ENCODE measurements at places on chromosomes 6 and 20.
A peak's percentile ranks its signal among the peaks of the same experiment; 100 is the strongest.

DNA sequence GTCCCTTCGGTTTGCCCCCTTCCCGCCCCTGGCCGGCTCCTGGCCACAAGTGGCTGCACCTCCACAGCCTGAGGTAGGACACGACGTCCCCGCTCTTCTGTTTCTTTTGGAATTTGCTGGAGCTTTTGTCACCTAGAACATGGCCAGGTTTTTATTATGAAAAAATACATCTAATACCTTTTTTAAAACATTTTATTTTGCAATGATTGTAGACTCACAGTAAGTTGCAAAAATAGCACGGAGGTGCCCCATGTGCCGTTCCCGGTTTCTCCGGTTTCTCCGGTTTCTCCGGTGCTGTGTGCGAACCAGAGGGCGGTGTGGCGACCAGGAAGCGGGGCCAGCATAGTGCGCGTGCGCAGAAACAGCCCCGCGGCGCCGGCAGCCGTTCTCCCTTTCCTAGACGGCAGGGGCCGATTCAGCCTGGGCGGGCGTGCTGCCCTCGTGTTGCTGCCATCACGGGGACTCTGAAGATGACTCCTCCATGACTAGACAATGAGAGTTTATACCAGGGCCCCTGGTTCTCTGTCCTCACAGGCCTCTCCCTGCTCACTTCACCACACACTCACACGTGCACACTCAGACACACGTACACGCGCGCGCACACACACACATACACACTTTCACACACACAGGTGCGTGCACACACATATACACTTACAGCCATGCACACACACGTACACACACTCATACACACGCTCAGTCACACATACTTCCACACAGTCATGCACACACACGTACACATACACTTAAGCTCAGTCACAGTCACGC, 102.1 kb downstream of the TMEM242 start:
- DNase-seq, result peak; percentile 75

DNA sequence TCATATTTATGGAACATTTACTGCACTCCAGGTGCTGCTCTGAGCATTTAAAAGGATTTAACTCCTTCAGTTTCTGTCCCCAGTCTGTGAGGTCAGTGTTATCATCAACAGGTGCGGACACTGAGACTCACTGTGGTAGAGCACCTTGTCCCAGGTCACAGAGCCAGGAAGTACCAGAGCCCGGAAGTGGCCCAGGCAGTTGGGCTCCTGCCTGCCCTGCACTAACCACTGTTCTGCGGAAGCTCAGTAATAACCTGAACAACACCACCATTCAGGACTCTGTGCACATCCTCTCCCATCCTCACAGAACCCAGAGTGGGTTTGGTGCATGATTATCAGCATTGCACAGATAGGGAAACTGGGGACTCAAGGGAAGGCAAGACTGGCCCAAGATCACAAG, 16.8 kb upstream of the SIRPG start:
- no peak for DNase-seq

DNA sequence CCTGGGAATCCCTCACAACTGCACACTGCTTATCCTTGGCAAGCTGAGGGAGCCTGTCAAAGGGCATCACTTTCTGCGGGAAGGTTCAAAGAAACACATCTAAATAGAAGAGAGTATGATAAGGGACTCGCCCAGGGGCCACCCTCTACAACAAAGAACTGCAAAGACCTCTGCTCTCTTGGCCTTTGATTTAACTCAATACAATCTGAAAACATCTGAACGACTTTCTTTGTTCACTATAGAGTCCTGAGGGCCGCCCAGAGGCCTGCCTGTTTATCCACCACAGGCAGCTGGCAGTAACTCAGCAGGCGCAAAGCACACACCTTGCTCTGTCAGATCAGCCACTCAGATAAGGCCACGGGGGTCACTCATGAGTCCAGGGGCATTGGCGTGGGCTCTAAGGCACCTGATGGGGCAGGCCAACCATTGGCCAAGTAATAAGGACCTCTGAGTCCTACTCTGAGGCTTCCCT, 139.3 kb downstream of the UNC5CL start:
- DNase-seq, result no peak

DNA sequence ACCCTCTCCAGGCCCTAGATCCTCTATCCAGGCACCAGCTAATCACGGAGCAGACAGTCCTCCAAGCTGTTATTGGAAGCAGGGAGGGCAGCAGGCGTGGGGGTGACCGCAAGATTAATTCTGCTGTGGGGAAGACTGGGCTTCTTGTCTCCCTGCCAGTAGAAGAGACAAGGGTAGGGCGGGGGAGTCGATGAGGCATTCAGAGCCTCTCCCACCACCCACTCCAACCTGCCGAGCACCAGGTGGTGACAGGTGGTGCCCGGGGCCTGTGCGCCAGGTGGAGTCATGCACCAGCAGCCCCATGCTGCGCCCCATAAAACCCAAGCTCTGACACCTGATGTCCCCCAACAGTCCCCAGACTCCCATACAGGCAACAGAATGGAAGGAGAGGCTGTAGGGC, 89.6 kb downstream of the CDH22 start:
- DNase-seq, result no peak

DNA sequence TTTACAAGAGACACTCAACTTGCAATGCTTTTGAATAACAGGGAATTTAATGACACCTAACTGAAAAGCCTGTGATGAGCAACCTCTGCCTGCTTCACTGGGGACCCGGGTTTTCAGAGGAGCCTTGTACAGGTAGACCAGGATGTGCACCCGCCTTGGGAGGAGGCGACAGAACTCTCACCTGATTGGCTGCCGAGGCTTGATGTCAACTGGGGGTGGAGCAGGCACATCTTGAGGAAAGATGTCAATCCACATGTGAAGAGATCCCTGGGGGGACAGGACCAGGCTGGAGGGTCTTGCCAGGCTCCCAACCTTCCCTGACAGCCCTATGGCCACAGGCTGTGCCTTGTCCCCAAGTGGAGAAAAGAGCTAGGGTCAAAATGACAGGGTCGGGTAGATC, 19.8 kb downstream of the ERGIC3 start:
- DNase-seq, result no peak

Data from common myeloid progenitor, CD34-positive (primary cell).